ENCODE measurements at places on chromosomes 1 and 21.

DNA sequence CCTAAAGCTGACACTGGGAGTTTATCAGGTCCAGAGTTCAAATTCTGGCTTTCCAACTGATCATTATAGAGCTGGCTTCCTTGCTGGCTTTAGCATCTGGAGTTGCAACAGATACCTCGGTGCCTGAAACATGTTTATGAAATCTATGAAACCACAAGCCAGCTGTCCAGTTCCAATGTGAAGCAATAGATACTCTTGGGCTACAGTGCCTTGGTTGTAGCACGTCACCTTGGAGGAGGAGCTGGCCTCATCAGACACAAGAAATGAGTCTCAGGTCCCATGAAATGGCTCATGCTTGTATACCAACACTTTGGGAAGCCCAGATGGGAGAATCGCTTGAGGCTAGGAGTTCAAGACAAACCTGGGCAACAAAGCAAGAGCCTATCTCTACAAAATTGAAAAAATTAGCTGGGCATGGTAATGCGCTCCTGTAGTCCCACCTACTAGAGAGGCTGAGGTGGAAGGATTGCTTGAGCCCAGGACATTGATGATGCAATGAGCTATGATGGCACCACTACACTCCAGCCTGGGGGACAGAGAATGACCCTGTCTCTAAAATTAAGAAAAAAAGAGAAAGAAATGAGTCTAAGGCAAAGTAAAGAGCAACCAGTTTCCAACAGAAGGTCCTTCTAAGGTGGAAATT, 132.5 kb upstream of the ZNF648 start:
- DNase-seq, result no peak

GRCh38 chr1:164673584-164674214, 114.7 kb downstream of the PBX1 start:
- DNase-seq, result no peak

DNA sequence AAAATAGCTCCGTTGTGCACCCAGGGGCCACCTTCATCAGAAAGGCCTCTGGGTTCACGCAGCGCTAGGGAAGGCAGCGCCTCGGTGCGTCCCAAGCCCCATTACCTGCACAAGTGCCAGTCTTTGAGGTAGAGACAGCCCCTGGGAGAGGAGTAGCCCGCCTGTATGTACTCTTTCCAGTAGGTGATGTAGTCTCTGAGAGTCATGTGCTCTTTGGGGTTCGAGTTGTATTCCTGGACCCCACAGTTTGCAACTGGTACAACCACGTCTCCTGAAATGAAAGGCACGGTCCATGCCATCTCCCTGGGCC, 601 bp downstream of the JMJD4 start:
- no peak for DNase-seq

DNA sequence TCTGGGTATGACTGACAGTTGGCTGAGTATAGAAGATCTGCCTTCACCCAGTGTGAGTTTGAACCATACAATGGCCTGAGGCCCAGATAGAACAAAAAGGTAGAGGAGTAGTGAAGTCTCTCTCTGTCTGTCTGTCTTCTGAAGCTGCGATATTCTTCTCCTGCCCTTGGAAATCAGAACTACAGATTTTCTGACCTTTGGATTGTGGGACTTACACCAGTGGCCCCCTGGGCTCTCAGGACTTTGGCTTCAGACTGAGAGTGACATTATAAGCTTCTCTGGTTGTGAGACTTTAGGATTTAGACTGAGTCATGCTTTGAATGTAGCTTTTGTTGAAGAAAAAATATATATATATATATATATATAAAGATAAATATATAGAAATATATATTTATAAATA, 1235.0 kb upstream of the ADGRL4 start:
- no peak for DNase-seq

- DNase-seq, result no peak
These were observed 81.6 kb upstream of the SSX2IP start for GRCh38 chr1:84771895-84772294.

GRCh38 chr21:25656412-25656811, 17.4 kb downstream of the JAM2 start:
- no peak for DNase-seq

GRCh38 chr1:117709249-117709691, 103.4 kb downstream of the TENT5C start:
- no peak for DNase-seq

- DNase-seq, result no peak
These were observed 10.2 kb downstream of the RPS6KC1 start for GRCh38 chr1:213061263-213061662.

DNA sequence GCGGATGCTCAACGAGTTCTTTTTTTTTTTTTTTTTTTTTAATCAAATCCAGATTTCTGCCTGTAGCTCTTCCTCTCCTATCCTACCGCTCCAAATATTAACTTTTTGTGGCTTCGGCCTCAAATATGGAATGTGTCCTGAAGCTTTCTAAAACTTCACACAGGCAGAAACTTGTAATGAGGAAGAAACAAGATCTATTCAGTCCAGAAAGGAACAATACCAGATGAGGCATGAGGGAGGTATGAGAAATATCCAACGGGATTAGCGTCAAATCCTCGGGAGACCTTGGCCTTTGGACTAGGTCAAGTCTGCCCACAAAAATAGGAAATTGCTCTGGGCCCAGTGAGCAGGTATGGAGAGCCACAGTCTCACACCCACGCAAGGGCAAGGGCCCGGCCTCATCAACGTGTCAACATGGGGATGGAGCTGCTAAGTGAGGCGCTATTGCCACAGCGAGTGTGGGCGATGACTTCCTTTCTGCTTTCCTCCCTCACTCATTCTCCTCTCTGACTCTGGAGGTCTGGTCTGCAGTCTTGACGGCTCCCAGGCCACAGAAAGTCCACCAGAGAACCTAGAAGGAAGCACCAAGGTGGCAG, 66.6 kb downstream of the BCAR3 start:
- no peak for DNase-seq

DNA sequence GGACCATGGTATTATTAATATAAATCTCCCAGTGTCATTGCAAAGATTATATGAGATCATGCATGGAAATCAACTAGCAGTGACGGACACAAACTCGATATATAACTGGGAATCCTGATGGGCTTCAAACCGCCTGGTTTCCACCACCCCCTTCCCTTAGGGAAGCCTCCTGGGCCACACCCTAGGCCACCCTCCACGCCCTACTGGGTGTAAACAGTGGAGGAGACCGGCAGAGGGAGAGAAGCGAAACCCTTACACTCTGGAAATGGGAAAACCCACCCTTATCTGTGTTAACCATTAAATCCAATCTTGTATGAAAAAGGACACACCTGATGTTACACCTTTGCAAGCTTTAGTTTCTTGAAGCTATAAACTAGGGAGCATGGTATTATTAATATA, 595 bp upstream of the ZNHIT6 start:
- DNase-seq, result no peak

- no peak for DNase-seq
These were observed 127.5 kb downstream of the KCNN3 start for GRCh38 chr1:154742606-154743005.

- no peak for DNase-seq
These were observed 385.8 kb downstream of the NTNG1 start for GRCh38 chr1:107526524-107527198.

DNA sequence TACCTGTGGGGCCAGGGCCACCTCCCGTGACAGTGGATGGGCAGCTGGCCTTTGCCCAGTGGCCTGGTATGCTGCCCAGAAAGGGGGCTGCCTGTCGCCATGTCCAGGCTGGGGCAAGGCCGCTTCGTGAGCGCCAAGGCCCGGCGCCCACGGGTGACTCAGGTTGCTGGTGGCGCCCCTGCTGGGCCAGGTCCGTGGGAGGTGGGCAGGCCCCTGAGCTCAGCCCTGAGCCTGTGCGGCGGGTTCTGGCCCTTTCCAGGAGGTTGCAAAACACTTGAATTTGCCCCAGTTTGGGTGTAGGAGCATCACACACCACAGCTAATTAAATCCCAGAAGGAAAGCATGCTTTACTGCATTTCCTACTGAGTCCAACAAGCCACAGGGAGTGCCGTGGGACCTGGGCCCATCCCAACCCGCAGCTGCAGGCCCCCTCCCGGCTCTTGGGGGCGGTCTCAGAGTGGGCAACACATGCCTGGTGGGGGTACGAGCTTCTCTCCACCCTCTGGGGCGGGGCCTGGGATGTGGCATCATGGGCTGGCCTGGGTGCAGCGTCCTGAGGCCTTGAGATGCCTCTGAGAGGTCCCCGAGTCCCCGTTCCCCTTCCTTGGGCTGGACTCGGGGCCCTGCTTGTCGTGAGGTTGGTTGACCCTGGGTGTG, 159.8 kb downstream of the PEX14 start:
- DNase-seq, result no peak

GRCh38 chr21:20270365-20271055, 727.7 kb upstream of the NCAM2 start:
- DNase-seq, result no peak

DNA sequence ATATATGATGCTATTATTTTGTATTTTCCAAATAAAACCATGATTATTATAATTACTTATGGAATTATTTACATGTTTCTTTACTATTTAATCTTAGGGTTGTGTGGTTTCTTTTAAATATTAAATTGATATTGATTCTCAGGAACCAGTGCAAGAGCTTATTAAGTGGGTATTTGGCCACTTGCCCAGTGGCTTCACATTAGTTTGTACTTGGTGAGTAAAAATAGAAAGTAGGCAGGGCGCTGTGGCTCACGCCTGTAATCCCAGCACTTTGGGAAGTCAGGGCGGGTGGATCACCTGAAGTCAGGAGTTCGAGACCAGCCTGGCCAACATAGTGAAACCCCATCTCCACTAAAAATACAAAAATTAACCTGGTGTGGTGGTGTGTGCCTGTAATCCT, 497.1 kb downstream of the PTPRC start:
- DNase-seq, result no peak

- DNase-seq, result peak; percentile 43
These were observed 1.6 kb upstream of the SLC19A1 start for GRCh38 chr21:45543710-45544448.

DNA sequence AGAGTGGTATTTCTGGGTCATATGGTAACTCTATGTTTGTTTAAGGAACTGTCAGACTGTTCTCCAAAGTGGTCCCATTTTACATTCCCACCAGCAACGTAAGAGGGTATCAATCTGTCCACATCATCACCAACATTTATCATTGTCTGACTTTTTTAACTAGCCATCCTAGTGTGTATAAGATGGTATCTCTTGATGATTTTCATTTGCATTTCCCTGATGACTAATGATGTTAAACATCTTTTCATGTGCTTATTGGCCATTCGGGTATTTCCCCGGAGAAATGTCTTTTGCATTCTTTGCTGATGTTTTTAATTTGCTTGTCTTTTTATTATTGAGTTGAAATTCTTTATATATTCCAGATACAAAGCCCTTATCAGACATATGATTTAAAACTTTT, 370.1 kb upstream of the NR5A2 start:
- no peak for DNase-seq

GRCh38 chr1:59238993-59239392, 57.9 kb upstream of the FGGY start:
- no peak for DNase-seq

- DNase-seq, result no peak
These were observed 35.2 kb downstream of the PTPRC start for GRCh38 chr1:198674009-198674408.

DNA sequence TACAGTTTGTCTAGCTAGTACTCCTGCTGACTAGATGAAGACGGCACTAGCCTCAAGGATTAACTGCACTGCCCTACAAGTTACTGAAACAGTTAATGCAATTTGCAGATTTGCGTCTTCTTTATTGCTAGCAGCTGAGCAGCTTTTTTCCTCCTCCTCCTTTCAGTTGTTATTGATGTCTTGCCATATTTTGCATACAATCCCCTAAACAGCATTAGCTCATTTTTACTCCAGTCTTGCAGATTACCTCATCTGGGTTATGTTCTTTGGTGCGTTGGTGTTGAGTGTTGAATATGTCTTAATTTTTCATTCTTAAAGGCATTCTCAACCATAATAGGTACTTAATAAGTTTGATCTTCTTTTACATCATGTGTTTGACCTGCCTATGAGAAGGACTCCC, 363.4 kb upstream of the LYPLAL1 start:
- DNase-seq, result no peak

DNA sequence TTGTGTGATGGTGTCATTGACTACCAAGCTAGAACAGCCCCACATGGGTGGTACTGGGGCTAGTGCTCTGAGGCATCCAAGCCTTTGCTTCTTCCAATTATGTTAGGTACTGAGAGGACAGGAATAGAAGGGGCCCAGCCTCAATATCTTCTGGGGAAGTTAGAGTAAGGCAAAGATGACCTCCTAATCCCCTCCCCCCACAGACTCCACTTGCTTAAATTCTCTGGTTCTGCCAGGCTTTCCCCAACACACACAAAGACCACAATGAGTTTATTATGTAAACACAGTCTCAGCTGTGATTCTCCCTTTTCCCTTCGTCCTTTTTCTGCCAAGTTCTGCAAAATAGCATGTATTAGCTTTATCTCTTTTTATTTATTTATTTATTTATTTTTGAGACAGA, 3.1 kb upstream of the TACSTD2 start:
- no peak for DNase-seq

GRCh38 chr1:15799928-15800835, 7.3 kb downstream of the UQCRHL start:
- peak; percentile 70 for DNase-seq

GRCh38 chr1:111570781-111571181, 48.8 kb upstream of the RAP1A start:
- DNase-seq, result no peak

DNA sequence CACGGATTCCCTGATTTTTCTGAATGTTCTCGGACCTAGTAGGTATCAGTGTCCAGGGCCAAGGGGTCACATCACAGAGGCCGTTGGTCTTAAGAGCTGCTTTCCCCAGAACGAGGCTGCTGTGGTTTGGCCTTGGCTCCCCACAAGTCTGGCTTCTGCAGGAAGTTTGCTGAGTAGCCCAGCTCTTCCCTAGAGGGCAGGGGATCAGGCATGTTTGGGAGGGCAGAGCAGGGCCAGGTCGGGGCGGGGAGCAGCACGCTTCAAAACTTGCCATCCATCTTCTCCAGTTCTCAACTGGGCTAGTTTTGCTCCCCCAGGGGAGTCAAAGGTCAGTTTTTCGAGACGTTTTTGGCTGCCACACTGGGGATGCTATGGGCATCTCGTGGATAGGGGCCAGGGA, 37.0 kb downstream of the MAN1C1 start:
- no peak for DNase-seq

DNA sequence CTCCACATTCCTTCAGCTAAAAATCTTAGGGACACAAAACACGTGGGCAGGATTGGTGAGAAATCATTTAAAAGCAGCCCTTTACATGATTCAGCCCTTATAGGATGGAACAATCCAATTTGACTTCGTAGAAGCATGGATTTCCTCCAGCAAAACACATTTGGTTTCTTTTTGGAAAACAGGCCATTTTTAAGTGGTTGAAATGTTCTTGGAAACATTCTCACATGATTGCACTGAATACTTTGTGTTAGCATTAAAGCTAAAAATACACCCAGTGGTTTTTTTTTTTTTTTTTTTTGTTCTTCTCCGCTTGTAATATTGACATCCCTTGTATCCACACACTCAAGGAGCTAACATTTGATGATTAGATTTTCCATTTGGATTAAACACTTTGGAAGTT, 42.1 kb upstream of the ABCG1 start:
- DNase-seq, result no peak

GRCh38 chr1:5579966-5580365, 412.3 kb downstream of the NPHP4 start:
- DNase-seq, result no peak

GRCh38 chr1:94302497-94302896, 65.1 kb upstream of the ARHGAP29 start:
- no peak for DNase-seq

Data from breast epithelium (tissue), 4 donors.